Stimulated activated CD8-positive, alpha-beta memory T cell treated with anti-CD3 and anti-CD28 coated beads, Interleukin-7, amount 100 ng/mL, for 1 hour (primary cell): ENCODE measurements at places on chromosomes 5 and 9.

DNA sequence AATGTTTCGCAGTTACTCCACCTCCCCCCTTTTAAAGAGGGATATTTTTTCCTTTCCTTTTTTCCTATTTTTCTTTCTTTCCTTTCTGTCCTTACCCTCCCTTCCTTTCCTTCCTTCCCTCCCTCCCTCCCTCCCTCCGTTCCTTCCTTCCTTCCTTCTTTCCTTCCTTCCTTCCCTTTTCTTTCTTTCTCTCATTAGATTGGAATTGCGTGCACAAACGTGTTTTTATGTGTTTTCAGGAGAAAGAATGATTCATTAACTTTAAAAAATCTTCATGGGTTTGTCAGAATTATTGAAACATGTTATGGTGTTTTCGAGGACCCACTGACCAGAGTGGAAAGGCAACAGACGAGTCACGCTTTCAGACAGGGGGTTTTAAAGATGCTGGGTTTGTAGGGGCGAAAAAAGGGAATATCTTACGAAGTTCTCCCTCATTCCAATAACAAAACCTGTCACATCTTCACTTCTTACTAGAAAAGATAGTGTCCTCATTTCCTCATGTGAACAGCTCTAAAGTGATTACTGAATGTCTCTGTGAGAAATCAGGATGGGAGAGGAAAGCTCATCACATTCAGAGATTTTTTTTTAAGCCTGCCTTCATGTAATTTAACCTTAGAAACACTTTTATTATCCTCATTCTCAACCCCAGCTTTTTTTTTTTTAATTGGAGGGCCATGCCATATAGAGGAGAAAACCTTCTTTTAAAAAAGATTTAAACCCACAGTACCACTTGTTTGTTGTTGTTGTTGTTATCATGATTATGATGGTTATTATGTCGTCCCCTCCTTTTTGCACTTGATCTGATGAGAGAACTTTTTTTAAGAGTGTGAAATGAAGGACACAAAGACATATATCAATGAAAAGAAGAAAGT is 21.9 kb downstream of the NR2F1 start:
- DNase-seq = no peak

DNA sequence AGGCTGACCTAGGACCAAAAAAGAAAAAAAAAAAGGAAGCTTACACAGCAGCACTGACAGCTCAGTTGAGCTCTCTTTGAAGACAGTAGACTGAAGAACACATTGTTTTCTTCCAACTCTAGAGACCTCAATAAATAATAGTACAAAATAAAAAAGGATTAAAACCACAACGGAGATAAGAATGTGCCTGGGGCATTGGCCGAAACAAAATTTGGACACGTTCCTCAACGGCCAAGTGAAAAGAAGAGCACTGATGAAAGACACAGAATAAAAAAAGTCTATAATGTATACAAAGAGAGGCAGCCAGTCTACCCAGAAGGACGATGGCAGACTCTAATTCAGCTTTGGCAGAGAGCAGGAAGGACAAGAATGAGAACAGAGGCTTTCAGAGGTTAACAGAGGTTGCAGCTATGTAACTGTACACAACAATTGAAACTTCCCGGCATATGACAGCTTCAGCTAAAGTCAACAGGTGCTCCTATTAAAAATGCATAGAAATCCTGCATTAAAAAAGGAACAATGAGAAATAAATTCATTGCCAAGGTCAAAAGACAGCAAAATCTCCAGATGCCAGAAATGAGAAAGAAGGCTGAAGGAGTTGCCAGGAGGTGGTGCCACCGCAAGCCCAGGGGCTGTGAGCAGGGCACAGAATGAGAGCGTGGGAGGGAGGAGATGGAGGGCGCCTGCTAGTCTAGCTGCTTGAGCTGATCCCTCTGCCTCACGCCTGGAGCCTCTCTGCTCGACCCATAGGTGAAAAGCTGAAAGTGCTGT is 113.9 kb downstream of the DCP2 start:
- DNase-seq = no peak

GRCh38 chr5:179805529-179806249 is 977 bp downstream of the MGAT4B start:
- DNase-seq = no peak

GRCh38 chr9:109383356-109383755 is 62.5 kb upstream of the EPB41L4B start:
- DNase-seq = no peak

- no peak for DNase-seq
These were observed 36.4 kb downstream of the MTX3 start for GRCh38 chr5:79954620-79955019.

- no peak for DNase-seq
These were observed 80.1 kb downstream of the PRRT1B start for GRCh38 chr9:131625508-131625787.

DNA sequence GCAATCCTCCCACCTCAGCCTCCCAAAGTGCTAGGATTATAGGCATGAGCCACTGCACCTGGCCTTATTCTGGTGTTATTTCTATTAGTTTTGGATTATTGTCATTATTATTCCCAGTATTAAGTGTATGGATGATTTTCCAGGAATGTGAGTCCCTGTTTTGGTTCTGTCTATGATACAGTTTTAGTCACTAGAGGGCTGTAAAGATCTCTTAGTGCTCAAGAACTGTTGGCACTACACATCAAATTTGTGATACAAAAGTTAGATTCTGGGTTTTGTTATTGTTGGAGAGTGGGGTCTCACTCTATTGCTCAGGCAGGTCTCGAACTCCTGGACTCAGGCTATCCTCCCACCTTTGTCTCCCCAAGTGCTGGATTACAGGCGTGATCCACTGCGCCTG is 12.1 kb downstream of the CCL28 start:
- DNase-seq = no peak

- DNase-seq = no peak
These were observed 86.1 kb downstream of the ADAMTS6 start for GRCh38 chr5:65395526-65396155.

- no peak for DNase-seq
These were observed 167.6 kb upstream of the WWC1 start for GRCh38 chr5:168123631-168124528.

GRCh38 chr5:53165431-53166182 is 56.0 kb upstream of the MOCS2 start:
- DNase-seq = no peak

DNA sequence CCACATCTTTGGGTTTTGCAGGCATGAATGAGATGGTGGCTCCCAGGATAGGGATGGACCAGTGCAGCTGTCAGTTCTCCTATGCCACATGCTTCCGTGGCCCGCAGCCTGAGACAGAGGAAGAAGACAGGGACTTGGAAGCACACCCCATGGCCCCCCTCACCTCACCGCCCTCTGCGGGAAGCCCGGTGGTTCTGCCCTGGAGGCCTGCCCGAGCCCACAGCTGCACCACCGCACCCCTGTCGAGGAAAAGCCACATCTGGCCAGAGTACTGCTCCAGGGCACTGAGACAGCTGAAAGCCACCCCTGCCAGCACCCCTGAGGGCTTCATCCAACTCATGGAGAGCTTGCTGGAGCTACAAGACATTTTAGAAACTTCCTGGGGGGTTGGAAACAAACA is 7.6 kb upstream of the TRMT10B start:
- DNase-seq = no peak

- no peak for DNase-seq
These were observed 137.2 kb upstream of the FST start for GRCh38 chr5:53343187-53343586.
